GM04504 (cell line): ENCODE measurements at places on chromosomes 4 and X.

DNA sequence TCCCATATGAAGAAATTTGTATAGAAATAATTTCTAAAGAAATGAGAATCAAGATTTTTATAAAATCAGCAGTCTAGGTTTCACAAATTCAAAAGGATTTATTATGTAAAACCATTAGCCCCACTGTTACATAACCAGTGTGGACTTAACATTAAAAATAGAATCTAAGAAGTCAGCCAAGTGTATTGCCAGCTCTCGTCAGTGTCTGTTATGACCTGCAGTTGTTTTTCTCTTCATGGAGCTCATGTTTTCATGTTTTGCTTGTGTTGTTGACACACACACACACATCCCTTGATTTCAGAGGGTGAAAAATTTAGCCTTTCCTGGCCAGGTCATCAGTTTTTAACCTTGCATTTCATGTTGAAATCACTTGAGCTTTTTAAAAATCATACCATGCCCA is 39.5 kb downstream of the USP38 start:
- no peak for DNase-seq

DNA sequence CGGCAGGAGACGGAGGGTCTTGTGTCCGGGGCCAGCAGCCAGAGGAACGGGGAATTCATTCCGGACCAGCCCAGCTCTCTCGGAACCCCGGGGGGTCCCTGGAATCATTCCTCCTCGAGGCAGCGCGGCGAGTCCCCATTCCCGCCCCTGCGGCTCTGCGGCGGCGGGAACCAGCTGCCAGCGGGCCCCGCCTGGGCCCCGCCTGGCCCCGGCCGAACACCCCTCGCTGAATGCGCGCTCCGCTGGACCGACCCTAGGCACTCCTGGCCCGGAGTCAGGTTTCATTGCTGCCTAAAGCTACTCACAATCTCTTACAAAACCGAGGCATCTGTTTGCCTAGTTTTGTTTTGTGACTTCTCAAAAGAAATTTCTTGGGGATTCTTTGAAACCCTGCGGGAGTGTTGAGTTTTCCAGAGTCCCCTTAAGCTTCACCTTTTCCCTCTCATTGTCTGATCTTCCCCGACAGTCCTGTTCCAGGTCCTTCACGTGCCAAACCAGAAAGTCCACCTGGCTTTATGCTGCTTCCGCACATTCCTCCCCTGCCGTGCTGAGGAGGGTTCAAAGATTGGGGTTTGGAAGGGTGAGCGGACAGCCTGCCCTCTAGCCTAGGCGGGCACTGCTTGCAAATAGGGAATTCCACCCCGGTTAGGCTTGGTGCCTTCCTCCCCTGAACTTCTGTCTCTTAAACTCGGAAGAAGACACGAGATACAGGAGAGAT is 789 bp downstream of the ARHGAP10 start:
- no peak for DNase-seq

DNA sequence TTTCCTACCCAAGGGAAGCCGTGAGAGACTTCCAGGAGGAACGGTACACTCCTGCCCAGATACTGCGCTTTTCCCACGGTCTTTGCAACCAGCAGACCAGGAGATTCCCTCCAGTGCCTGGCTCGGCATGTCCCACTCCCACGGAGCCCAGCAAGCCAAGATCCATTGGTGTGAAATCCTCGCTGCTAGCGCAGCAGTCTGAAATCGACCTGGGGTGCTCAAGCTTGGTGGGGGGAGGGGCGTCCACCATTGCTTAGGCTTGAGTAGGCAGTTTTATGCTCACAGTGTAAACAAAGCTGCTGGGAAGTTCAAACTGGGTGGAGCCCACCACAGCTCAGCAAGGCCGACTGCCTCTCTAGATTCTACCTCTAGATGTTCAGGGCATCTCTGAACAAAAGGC is 284.8 kb upstream of the FGF13 start:
- DNase-seq = no peak

DNA sequence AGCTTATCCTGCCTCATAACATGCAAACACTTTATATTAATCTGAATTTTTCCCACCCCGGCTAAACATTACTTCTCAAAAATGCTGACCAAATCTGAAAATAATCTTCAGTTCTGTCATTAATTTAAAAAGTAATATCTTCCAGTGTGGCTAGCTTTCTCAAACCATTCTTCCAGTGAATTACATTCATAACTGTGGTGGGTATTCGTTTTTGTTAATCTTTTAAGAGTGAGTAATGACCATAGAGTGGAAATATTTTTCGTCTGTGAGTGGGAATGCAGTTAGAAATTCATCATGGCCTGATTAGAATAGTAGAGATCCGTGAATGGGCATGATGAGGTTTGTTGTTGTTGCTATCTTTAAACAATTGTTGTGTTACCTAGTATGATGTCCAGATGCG is 138.6 kb upstream of the SFRP2 start:
- peak; percentile 16 for DNase-seq

DNA sequence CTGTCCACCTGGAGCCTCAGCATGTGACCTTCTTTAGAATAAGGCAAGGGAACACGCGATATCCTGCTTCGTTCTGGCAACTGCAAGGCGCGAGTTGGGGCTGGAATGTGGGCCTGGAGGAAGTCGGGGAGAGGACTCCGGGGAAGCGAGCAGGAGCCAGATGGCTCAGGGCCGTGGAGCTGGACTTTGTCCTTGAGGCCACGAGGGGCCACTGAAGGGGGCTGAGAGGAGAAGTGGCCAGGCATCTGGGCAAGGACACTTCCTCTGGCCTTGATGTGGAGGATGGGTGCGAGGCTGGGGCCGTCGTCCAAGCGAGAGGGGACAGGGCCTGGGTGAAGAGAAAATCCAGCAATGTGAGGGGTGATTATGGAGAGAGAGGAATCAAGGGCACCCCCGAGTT is 12.2 kb upstream of the DUSP9 start:
- no peak for DNase-seq

- no peak for DNase-seq
These were observed 962.0 kb downstream of the CCSER1 start for GRCh38 chr4:91089178-91089577.

- no peak for DNase-seq
These were observed 498 bp downstream of the RBMX start for GRCh38 chrX:136880003-136880451.

DNA sequence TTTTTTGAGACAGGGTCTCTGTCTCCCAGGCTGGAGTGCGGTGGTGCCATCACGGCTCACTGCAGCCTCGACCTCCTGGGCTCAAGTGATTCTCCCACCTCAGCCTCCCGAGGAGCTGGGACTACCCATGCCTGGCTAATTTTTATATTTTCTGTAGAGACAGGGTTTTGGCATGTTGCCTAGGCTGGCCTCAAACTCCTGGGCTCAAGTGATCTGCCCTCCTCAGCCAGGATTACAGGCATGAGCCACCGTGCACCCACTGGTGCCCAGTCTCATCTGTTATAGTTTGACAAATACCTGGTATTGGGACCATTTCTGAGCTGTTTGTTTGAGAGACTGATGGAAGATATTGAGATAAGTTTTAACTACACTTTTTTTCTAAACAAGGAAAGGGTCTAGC is 57.5 kb upstream of the SMIM10 start:
- no peak for DNase-seq

GRCh38 chr4:174600391-174600790 is 78.1 kb upstream of the HPGD start:
- no peak for DNase-seq

- DNase-seq = no peak
These were observed 626.8 kb downstream of the TLL1 start for GRCh38 chr4:166499820-166500219.

GRCh38 chr4:1021386-1022050 is 10.1 kb downstream of the FGFRL1 start:
- DNase-seq = no peak

DNA sequence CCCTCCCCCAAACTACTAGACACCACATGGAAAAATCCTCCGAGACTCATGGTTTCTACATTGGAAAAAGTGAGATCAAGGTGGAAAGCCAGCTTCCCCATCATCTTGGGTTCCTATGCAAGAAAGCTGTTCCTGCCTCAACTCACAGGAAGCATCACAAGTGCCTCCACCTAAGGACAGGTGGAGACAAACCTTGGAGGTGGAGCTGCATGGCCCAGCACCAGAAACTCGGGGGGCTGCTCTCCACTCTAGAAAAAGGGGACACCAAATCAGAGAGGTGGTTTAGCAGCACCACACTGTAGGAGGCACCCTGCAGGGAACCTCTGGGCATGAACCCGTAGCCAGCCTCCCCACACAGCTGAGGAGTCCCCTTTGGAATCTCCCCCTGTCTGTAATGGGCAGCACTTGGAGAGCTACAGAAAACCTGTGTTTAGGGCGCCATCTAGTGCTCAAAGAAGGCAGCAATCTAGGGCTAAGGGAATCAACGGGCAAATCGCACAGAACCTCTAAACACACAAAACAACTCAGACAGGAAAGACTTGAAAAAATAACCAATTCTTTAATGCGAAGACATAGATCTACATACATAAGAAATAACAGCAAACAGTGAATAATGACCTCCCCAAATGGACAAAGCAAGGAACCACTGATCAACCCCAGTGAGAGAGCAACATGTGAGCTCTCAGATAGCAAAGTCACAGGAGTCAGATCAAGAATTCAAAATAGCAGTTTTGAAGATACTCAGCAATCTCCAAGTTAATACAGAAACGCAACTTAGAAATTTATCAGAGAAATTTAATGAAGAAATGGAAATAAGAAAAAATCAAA is 37.0 kb upstream of the ZBTB33 start:
- DNase-seq = peak; percentile 18

DNA sequence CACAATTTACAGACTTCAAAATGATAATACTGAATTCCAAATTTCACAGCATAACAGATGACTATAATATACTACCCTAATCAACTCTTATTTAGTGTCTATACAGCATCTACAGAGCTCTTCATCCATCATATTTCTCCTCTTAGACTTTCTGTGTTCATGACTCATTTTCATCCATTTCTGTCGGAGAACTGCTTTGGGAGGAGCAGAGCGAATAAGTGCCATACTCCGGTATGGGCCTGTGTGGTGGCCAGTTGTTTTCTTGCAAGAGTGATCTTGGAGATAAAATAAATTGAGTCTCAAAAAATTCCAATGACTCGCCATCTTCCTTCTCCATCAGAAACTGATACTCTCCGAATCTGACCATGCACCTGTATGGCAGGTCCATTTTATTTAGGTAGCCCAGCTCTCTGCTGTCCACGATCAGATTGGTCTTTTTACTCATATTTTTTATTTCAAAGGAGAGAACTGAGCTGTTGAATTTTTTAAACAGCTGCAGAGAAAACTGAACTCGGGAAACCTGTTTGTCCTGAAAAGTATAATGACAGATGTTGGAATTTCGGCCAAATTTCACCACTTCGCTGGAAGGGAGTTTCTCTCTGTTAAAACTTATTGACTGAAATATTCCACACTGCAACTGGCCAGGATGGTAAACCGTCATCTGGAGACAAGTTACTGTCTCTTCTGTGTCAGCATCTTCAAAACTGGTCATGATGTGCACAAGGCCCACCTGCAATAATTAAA is 7.8 kb downstream of the TIFA start:
- DNase-seq = no peak

DNA sequence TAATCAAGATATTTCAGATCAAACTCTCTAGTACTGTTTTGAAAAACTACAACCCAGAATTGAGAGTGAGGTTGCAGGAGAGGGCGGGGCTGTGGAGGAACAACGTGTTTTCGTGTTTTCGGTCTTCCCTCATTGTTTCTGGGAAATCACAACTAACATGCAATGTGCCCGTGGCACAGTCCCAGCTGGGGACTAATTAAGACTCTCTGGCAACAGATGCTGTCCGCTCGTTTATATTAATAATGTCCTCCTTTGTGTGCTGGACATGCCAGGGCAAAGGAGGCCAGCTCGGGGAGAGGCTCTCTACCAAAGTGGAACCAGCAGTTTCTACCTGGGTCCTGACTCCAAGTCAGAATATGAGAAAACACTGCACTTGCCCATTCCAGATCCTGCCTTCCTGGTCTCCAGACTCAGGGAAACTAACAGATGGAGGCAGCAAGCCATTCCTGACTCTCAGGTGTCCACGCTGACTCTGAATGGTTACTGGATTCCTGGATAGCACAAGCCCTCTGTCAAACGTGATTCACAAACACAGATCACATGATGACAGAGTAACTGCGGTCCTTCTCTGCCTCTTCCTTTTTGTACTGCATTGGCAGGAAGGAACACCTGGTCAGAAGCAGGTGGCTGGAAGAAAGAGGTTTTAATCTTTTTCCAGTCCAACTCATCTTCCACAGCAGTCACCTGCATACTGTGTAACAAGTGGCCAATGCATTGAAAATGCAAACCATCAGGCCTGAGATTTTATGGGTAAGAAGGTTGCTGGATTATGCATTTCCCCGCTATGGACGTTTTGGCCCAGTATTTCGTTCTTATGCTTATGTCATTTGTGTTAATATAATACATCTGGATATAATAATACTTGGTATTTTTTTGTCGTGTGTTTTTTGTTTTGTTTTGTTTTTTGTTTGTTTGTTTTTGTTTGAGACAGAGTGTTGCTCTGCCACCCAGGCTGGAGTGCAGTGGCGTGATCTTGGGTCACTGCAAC is 65.0 kb downstream of the COQ2 start:
- DNase-seq = peak; percentile 64

DNA sequence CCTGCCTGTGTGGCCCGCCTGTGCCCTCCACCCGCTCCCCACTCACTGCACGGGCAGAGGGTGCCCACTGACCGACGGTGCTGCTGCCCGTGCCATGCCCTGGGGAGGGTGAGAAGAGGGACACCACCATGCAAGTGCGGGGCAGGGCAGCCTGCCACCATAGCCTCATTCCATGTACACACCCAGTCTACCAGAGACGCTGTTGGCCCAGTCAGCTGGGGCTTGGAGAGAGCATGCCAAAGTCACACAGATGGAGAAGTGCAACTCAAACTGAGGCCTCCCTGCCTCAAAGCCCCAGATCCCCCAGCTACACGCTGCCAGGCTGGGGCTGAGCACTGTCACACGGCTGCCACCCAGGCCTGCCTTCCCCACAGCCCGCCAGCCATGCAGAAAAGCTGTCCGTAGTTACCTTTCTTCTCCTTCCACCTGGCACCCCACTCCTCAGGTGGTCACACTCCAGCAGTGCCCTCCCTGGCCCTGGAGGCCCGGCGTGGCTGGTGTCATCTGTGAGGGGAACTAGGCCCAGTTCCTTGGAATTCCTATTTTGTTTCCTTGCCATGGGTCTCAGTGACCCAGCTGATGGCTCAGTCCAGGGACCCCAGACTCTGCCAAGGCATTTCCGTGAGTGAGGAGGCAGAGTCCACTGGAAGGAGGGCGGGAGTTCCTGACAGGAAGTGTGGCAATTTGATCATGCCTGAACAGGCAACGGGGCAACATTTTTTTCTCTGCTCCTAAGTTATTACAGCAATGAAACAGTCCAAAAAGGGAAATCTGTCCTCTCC is at the start of gene SLC2A9:
Gene SLC2A9 (minus strand): TSS at position 627 of the 782 bp plus-strand sequence. CDS start 68 bp downstream, at position 559.
- DNase-seq = no peak

- no peak for DNase-seq
These were observed 38.8 kb downstream of the GAB1 start for GRCh38 chr4:143375326-143376073.

GRCh38 chr4:3296651-3297050 is 3.8 kb downstream of the RGS12 start:
- DNase-seq = no peak

GRCh38 chrX:150489359-150490015 is 78.9 kb upstream of the MTM1 start:
- DNase-seq = no peak
